Stimulated activated CD8-positive, alpha-beta memory T cell treated with anti-CD3 and anti-CD28 coated beads, Interleukin-15, amount 100 ng/mL, for 24 hours (primary cell): ENCODE measurements at places on chromosomes 5 and 9.

DNA sequence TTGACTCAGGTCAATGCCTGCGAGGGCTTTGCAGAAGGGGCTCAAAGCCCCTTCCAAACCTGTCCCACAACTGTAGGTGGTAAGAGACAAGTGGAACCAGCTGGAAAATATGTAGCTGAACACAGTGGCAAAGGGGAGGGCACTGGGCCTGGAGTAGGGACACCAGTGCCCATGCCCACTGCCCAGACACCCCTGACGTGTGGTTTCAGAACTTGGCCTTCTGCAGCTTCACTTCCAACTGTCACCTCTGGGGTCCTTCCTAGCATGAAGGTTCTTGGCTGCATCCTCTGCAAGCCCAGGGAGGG, 233.1 kb upstream of the IRX1 start:
- no peak for DNase-seq

GRCh38 chr9:79684711-79685575, 113.2 kb downstream of the TLE4 start:
- no peak for DNase-seq

DNA sequence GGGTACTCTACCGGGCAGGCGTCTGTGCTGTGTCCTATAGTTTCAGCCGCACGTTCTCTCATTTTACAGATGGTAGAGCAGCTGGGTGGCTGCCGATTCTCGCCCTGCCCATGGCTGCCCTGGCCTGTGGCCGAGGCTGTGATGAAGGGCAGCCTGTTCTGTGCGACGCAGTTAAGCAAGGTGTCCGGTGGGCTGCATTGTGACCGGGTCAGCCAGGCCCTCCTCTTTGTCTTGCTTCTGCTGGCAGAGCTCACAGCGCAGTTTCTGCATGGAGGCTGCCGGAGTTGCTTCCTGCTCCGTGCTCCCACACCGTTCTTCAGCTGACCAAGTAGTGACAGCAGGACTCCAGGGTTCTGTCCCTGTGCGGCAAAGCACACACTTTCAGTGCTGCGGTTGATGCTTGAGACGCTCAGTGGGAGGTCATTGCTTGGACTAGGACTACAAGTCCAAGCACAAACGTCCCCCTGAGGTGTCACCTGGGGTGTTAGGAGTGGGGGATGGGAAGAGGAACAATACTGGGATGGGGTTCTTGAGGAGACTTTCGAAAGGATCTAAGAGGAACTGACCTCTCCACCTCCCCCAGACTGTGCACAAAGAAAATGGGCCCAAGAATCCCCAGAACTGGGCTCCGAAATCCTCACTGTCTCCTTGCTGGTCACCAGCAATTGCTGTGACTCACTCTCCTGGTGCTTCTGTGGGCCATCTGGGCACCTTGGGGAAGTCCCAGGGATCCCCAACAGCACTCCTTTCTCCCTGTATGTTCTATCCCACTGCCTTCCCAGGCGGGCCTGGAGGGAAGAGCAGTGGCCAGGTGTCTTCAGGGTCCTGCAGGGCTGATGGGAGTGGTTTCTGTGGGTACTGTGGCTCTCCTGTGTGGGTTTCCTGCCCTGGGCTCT, 58.2 kb downstream of the GADD45G start:
- no peak for DNase-seq

- DNase-seq: no peak
Measured at GRCh38 chr5:147996379-147996778, 67.4 kb upstream of the SPINK5 start.

DNA sequence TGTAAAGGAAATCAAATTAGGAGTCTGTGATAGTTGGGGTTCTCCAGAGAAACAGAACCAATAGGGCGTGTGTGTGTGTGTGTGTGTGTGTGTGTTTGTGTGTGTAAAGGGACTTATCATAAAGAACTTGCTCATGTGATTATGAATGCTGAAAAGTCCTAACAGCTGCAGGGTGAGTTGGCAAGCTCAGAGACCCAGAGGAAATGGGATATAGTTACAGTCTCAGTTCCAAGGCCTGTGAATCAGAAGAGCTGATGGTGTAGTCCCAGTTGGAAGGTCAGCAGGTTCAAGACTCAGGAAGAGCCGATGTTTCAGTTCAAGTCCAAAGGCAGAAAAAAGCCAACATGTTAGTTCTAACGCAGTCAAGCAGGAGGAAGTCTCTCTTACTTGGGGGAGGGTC, 214.2 kb downstream of the ELAVL2 start:
- no peak for DNase-seq

GRCh38 chr5:64074533-64074932, 91.1 kb upstream of the RNF180 start:
- no peak for DNase-seq
